Memory B cell (primary cell): ENCODE measurements at places on chromosomes 6 and 20.
A peak's percentile ranks its signal among the peaks of the same experiment; 100 is the strongest.

DNA sequence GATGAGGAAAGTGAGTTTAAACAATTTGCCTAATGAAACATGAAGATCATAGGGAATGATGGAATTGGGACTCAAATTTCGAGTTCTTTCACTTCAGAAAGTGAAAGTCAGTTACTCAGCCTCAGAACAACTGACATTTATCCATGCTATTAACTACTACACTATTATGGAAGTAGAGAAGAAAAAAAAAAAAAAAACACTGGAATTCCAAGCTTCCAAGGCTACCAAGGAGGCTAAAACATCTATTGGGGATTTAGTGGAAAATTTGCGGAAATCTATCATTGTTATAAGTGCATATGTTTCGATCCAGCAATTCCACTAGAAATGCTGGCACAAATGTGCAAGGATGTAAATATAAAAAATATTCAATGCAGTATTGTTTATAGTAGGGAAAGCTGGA is 70.4 kb downstream of the TSHZ2 start:
- DNase-seq: no peak

DNA sequence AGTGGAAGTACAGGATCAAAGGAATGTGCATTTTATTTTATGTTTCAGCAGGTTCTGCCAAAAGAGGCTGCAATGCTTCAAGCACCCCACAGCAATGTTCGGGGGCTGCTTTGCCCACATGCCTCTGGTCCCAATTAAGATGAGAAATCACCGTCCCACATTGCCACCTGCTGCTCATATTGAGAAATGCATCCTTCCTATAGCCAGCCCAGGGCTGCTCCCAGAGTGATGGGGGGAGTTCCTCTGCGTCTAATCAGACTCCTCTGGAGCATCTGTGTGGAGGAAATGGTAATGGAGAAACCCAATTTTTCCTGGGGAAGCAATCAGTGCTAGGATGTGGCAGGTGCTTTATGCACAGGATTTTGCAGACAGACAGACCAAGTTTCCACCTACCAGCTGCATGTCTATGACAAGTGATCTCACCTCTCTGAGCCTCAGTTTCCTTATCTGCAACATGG is 33.7 kb downstream of the PTGIS start:
- DNase-seq: peak; percentile 63

GRCh38 chr20:59785986-59786795 is 147.2 kb downstream of the SYCP2 start:
- DNase-seq: no peak

DNA sequence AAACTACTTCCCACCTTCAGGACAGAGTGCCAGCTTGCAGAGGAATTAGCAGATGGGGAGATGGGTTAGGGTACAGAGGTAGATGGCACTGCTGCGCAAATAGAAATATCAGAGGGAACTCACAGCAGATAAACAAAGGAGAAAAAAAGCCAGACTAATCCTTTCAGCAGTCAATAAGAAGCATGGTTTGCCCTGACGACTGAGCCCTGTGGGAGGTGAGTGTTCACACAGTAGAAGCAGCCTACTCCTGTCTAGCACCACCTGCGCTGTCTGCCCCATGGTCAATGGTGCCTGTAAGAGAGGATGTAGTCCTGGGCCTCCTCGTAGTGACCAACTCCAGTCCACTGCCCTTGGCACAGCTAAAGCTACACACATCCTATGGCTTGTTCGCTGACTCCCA is 174.1 kb downstream of the IBTK start:
- DNase-seq: no peak

GRCh38 chr20:47256668-47257236 is 99.7 kb downstream of the ZMYND8 start:
- no peak for DNase-seq

- no peak for DNase-seq
These were observed 263.5 kb downstream of the TFAP2A start for GRCh38 chr6:10151144-10151915.

- DNase-seq: no peak
These were observed 876 bp upstream of the DSP start for GRCh38 chr6:7540595-7540994.

DNA sequence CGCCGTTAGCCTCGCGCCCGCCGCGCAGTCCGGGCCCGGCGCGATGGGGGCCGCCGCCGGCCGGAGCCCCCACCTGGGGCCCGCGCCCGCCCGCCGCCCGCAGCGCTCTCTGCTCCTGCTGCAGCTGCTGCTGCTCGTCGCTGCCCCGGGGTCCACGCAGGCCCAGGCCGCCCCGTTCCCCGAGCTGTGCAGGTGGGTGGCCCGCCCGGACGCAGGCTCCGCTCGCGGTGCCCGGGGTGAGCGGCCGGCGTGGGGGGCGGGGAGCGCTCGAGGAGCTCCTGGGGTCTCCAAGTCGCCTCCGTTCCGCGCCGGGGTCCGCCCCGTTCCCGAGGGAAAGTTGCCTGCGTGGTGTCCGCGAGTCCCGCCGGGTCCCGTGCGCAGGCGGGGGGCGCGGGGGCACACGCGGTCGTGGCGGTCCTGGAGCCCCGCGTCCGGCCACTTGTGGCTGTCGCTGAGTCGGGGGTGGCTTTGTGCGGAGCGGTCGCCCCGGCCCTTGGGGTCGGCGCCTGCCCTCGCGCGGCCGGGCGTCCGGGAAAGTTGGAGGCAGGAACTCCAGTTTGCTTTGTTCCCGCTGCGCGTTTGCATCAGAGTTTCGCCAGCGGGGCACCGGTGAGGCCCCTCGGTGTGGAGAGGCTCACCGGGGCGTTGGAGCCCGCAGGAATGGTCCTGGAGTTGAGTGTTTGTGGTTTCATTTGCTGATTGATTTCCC is 476 bp downstream of the IGF2R start:
- DNase-seq: no peak

DNA sequence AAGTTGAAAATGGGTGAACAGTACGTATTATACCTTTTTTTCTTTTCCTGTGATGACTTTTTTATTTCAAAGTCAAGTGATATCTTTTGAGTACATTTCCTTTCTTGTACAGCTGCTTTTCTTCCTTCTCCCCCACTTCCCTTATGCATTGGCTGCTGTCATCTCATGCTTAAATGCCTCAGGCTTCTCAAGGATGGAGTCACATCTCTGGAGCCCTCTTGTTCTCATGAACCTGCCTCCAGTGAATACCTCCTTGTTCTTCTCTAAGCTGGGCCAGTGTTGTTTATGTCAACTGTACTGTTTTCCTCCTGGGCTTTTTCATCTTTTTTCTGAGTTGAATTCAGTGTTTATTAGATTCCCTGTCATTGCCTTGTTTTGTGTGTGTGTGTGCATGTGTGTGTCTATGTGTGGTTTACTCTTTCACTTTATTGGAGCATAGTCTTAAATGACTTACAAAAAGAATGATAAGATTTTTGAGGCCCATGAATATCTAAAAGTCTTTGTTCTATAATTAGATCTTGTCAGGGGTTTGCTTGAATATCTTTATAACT is 23.6 kb downstream of the STXBP5 start:
- no peak for DNase-seq

DNA sequence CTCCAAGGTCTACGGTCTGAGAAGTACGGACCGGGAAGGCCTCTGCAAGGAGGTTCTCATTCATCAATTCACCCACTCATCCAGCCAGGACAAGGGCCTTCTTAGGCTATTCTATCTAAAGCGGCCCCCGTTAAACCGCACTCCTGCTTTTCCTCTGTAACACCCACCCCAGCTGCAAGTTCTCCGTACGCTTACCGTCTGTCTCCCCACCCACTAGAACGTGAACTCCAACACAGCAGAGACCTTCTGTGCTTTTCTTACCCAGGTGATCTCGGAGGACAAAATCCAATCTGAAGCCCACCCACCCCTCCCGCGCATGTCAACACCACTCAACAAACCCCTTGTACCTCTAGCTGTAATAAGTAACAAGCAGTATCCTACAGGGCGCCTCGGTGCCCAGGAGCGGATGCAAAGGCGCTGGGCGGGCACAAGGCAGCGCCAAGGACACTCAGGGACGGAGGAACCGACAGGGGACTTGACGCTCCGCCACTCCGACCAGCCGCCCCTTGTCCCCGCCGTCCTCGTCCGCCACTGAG is 351 bp downstream of the AURKA start:
- no peak for DNase-seq

- DNase-seq: no peak
These were observed 738.2 kb downstream of the CD109 start for GRCh38 chr6:74434171-74434570.

DNA sequence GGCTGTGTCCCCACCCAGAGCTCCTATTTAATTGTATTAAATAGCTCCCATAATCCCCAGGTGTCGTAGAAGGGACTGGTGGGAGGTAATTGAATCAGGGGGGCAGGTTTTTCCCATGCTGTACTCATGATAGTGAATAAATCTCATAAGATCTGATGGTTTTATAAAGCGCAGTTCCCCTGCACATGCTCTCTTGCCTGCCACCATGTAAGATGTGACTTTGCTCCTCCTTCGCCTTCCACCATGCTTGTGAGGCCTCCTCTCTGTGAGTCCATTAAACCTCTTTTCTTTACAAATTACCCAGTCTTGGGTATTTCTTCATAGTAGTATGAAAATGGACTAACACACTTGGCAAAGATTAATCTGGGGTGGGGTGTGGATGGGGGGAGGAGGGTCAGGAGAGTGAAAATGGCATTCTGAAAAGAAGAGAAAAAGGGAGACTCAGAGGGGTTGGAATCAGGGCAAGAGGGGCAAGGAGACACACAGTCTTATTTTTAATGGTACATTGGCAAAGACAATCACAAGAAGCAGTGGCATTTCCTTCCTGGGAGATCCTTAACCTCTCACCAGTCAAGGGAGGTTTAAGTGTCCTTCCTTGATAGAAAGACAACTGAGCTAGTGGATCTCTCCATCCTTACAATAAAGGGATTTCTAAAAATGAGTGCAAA is 37.5 kb upstream of the NOX3 start:
- no peak for DNase-seq

GRCh38 chr6:169095153-169095552 is 158.5 kb downstream of the THBS2 start:
- DNase-seq: no peak

DNA sequence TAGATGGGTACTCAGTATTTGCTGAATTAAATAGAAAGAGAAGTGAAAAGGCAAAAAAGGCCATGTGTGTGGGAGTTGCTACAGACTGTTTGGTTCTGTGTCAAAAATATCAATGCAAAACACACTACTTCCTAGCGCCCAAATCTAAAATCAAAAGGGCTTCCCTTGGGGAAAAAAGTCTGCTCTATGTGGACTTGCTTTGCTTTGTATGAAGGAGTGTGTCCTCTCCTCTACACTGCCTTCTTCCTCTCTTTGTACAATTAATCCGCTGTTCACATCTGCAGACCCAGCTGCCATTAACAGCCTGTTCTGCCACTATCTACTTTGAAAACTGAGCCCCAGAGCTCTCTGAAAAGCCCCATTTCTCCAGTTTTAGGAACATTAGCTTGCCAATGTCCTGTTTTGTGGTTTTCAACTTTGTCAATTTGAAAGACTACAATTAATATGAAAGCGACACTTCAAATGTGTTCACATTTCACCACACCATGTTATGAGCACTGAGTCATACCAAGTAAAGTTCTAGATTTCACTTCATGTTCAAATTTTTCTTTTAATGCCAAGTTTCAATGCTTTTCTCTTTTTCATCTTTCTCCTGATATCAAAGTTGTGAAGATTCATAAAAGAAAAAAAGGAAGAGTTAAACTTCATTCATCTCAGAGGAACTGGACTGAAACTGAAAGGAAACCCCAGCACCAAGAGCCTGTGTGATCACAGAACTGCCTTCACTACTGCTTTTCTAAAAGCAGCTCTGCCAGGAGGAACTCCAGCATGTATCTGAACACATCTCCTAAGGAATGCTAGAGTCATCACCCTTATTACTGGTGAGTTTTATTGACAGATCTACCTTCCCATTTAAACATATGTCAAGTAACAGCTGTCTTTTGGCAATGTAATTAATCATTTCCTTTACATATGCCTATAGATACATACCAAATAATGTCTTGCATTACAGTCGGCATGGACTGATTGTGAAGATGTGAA is 102.6 kb downstream of the KIF13A start:
- no peak for DNase-seq

GRCh38 chr6:24980507-24981385 is 45.0 kb upstream of the RIPOR2 start:
- no peak for DNase-seq

- DNase-seq: no peak
These were observed 183.0 kb upstream of the TAB2 start for GRCh38 chr6:149134511-149134933.

DNA sequence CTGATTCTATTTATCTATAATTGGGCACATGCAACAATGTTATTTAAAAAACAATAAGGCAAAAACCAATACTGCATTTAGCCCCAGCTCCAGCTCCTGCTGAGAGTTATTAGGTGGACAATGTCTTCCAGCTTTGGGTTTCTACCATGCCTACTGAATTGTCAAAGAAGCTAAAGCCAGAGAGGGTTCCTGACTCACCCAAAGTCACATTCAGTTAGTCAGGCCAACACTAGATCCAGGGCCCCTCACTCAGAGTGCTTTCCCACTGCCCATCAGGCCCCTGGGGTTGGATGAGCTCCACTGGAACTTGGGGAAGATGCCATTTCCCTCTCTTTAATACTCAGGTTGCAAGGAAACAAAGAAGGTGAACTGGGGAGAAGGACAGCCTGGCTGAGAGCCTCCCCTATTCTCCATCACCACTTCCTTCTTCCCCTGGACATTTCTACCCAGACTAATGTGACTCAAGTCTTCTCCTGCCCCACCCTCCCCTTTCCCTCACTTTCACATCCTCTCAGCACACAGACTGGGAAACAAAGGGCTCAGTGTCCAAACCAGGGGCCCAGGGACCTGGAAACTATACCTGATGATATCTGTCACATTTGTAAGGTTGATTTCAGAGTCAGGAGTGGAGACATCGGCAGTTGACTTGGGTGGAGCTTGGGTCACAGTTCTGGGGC is 6.0 kb downstream of the TREM1 start:
- DNase-seq: no peak

DNA sequence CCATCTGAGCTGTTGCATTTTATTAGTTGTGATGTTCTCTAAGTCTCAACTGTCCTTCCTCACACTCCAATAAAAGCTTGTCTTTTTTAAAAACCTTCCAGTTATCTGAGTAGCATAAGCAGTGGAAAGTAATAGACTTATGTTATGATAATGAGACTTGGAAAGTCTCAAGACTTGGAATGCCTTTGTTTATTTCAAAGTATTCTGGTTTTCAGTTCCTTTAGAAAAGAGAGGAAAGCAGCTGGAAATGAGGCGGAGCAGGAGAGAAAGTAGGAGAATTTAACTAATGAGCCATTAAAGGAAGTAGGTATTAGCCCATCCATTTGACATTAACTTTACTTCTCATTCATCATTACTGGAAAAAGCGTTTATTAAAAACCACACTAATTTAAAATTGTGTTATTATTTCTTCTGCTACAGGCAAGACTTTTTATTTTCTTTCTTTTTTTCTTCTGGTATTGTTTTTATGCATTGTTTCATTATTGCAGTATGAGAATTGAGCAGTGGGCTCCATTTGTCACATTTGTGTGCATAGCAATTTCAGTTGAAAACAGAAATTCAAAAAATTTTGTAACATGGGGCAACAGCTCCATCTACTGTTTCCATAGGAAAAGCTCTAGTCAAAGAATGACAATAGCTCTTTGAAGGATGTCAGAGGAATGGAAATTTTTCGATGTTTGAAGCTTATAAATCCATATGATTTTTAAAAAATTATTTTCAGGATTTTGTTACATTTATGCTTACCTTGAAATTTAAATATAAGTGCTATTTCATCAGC is 194.8 kb downstream of the COL9A1 start:
- no peak for DNase-seq

GRCh38 chr20:21840991-21841390 is 135.5 kb downstream of the PAX1 start:
- DNase-seq: no peak

- peak; percentile 79 for DNase-seq
These were observed 4.1 kb upstream of the BNIP5 start for GRCh38 chr6:36340618-36341454.

- no peak for DNase-seq
These were observed 4.0 kb downstream of the RBBP8NL start for GRCh38 chr20:62423326-62423706.

GRCh38 chr6:8589941-8590729 is 154.8 kb upstream of the SLC35B3 start:
- DNase-seq: no peak
